ENCODE measurements at places on chromosomes 2 and 18. TPM values are rescaled to one million over a fixed set of nuclear protein-coding genes. Genes with fewer than 3 reads are reported as not detected.

DNA sequence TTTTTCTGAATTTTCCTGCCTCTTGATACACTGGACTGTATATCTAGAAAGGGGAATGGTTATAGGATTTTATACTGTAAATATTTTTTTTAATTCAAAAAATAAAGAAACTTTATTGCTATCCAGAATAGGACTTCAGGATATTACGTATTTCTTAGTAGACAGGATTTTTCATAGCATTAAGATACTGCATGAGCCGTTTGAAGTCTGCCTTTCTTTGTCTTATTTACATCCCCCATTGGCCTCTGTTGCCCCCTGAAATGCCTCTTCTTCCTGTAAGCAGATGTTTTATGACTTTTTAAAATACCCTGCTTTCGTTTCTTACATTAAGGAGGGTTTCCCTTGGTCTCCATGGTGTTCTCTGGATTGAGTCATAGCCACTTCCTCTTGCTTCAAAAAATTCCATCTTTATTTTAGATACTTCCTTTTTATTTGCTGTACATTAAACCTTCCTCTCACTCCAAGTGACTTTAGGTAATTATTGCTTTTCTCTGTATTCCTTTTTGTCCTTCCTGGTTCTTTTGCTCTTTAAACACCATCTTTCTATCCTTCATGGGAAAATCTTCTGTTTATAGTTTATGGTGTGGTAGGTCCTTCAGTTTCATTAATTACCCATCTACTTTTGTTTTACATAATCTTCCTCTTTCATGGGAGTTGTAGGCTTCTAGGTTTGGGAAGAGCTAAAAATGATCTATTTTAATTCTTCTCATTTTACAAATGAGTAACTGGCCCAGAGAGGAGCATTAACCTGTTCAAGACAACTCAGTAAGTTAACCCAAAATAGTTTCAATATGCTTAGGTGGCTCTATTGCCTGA, 72.6 kb downstream of the ZNF532 start:
- H3K4me1 ChIP-seq = peaks cover 3% of the 10 kb centered on the region
- H3K4me3 ChIP-seq = peak overlapping the region; percentile 38
- peaks cover 31% of the 10 kb centered on the region for H3K36me3 ChIP-seq
- H3K27me3 ChIP-seq = no peaks in the 10 kb centered on the region

DNA sequence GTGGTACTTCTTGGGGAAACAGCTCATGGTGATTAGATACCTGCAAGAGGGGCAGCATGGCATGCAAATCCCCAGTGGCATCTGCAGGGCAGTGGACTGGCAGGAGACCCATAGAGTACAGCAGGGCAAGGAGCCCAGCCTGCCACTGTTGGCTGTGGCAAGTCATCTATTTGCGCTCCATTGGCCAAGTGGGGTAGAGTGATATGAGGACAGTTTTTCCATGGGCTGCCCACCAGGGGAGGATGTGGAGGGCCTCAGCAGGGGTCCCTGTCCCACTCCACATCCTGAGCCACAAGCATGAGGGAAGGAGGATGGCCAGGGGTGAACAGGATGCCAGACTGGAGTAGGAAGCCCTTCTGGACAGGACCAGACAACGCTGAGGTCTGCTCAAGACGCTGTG, 50.9 kb upstream of the OTOF start:
- no peak overlapping the region for H3K4me3 ChIP-seq
- H3K27ac ChIP-seq = no peak overlapping the region
- peaks cover 3% of the 10 kb centered on the region for H3K4me1 ChIP-seq
- no peak for DNase-seq
- no peaks in the 10 kb centered on the region for H3K27me3 ChIP-seq
- no peaks in the 10 kb centered on the region for H3K36me3 ChIP-seq

DNA sequence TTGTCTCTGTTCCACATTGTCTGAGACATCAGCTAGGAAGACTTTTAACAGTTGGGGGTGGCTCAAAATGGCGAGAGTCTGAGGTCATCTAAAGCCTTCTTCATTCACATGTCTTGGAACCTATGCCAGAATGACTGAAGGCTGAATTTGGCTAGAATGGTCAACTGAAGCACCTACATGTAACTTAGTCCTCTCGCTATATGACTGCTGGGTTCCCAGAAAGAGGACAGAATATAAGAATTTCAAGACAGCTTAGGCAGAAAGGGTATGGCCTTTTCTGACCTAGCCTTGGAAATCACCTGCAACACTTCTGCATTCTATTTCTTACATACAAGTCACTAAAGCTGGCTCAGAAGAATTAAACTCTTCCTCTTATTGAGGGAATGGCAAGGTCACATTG, 75.6 kb upstream of the OTX1 start:
- no peaks in the 10 kb centered on the region for H3K4me1 ChIP-seq
- DNase-seq = no peak
- peaks cover 33% of the 10 kb centered on the region for H3K36me3 ChIP-seq
- no peak overlapping the region for H3K4me3 ChIP-seq

DNA sequence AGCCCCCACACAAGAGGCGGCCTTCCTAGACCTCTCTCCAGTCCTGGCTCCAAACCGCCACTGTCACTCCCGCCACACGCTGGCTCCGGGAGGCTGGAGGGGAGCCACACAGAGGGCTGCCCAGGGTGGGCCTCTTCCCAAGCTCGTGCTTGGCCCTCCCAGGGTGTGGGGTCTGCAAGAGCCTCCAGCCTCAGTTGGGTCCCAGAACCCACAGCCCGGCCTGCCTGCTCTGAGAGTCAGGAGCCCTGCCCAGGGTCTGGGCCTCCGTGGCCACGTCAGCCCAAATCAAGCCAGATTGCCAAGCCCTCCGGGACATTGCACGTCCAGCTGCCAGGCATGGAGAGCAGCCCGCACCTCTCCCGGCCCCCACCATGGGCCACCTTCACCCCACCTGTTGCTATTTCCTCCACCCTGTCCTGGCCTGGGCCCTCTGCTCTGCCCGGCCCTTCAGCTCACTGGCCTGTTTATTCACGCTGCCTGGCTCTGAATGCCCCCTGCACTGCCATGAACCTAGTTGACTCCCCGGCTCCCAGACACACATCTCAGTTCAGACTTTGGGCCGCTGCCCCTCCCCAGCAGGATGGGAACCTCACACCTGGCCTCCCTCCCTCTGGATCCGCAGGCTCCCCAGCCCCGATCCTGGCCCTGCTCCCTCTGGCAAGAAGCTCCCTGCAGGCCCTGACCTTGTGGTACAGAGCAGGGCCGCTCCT, 61.0 kb downstream of the BIN1 start:
- no peaks in the 10 kb centered on the region for H3K36me3 ChIP-seq
- no peaks in the 10 kb centered on the region for H3K4me1 ChIP-seq
- no peak overlapping the region for H3K4me3 ChIP-seq
- peak; percentile 29 for DNase-seq
- H3K27me3 ChIP-seq = no peaks in the 10 kb centered on the region

- no peaks in the 10 kb centered on the region for H3K27me3 ChIP-seq
- no peak overlapping the region for H3K4me3 ChIP-seq
- H3K4me1 ChIP-seq = no peaks in the 10 kb centered on the region
- no peak for DNase-seq
These were observed 54.1 kb upstream of the ACYP2 start for GRCh38 chr2:54061272-54061671.

DNA sequence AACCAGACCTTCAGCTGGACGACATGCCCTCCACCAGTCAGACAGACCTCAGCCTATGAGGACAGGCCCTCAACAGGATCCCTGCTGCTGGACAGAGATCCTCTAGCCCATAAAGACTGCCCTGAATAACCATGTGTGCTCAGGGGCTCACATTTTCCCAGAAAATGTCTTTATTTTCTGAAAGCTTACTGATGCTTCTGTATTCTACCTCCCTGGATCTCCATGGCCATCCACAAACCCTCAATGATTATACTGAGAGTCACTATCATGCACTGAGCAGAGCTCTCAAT, 1.8 kb upstream of the PTPN18 start:
- H3K27me3 ChIP-seq = no peaks in the 10 kb centered on the region
- no peak for DNase-seq
- H3K27ac ChIP-seq = no peak overlapping the region
- H3K36me3 ChIP-seq = no peaks in the 10 kb centered on the region
- H3K4me1 ChIP-seq = peaks cover 24% of the 10 kb centered on the region

DNA sequence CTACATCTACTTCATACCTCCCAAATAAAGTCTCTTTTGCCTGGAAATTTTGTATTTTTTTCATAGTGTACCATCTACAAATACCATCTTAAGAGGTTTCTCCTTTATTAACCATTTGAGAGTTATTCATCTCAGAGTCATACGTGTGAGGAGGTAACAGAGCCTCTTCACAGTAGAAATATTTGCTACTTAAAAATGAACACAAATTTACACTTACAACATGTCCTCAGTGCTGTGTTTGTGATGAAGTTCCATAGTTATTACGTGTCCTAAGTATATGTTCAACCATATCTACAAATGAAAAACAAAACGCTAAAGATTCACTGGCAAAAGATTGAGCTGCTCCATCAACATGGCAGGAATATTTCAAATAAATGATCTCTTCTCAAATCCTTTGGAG, 48.5 kb upstream of the HNRNPA3 start:
- no peak overlapping the region for H3K27ac ChIP-seq
- H3K27me3 ChIP-seq = no peaks in the 10 kb centered on the region
- no peaks in the 10 kb centered on the region for H3K36me3 ChIP-seq

- H3K27me3 ChIP-seq = no peaks in the 10 kb centered on the region
- H3K36me3 ChIP-seq = no peaks in the 10 kb centered on the region
- DNase-seq = no peak
- no peak overlapping the region for H3K27ac ChIP-seq
These were observed 1671.8 kb upstream of the SLC39A10 start for GRCh38 chr2:193985272-193985671.

DNA sequence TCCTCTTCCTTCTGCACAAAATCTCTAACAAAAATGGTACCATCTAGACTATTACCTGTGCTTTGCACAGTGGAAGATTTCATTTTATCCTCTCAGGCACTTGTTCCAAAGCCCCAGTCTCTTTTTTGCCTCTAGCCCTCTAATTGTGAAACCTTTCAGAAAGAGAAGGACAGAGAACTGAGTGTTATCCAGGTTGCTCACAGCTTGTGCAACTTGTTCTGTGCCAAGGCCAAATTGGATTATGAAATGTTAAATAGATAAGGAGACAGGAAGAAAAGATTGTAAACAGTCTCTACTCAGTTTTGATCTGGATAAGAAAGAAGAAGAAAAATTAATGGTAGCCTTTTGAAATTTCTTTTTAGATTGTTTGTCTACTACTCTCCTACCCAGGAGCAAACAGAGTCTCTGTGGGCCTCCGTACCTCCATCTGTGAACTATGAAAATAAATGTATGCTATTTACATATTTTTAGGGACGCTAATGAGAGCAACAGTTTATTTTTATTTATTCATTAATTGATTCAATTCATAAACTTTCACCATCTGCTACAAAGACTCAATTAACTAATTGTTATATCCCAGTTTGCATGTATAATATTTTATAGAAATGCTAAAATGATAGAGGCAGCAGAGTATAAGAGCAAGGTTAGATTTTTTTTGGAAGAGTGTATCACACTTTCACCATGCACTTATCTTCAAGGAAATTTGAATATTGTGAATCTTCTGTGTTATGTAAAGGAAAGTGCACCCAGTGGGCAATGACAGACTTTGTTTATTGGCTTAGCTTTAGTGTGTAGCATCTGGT, 339.0 kb upstream of the ETAA1 start:
- H3K4me3 ChIP-seq = no peak overlapping the region
- no peaks in the 10 kb centered on the region for H3K36me3 ChIP-seq
- no peaks in the 10 kb centered on the region for H3K4me1 ChIP-seq
- H3K27me3 ChIP-seq = no peaks in the 10 kb centered on the region
- no peak for DNase-seq

GRCh38 chr2:46230115-46230571, 67.1 kb upstream of the EPAS1 start:
- no peaks in the 10 kb centered on the region for H3K27me3 ChIP-seq
- no peak overlapping the region for H3K4me3 ChIP-seq
- no peaks in the 10 kb centered on the region for H3K36me3 ChIP-seq
- no peak overlapping the region for H3K27ac ChIP-seq

Gene CRYBA2
- polyA plus RNA-seq = not detected

Gene TMEM200C
- not detected for polyA plus RNA-seq

Gene SLC14A1
- 2.4 TPM for polyA plus RNA-seq

Gene ATP9B
- 11.2 TPM for polyA plus RNA-seq

Gene IL18R1
- polyA plus RNA-seq = 0.11 TPM
